Left renal pelvis (tissue), 4 donors: ENCODE measurements at places on chromosomes 4 and X. TPM values are rescaled to one million over a fixed set of nuclear protein-coding genes. Genes with fewer than 3 reads are reported as not detected.

The MAGEB16 gene
- not detected for polyA plus RNA-seq

DNA sequence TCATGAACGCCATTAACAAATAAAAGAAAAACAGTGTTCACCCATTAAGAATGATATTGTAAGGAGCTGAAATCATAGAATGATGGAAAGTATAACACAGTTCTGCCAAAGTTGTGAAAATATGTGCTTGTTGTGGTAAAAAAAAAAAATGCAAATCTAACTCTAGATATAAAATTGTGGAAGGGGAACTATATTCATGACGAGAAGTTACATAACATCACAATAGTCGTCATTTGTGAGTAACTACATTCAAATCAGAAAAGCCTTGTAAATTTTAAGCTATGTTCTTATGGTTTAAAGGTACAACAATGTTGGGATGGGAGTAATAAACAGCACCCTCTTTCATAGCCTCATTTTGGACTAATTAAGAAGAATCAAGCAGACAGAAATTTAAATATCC, 57.6 kb upstream of the PRDM8 start:
- no peak for DNase-seq

GRCh38 chr4:48445704-48446103, 37.4 kb upstream of the SLC10A4 start:
- no peak for DNase-seq

- no peak for DNase-seq
Measured at GRCh38 chr4:131430302-131430701, 1718.8 kb upstream of the PCDH10 start.

DNA sequence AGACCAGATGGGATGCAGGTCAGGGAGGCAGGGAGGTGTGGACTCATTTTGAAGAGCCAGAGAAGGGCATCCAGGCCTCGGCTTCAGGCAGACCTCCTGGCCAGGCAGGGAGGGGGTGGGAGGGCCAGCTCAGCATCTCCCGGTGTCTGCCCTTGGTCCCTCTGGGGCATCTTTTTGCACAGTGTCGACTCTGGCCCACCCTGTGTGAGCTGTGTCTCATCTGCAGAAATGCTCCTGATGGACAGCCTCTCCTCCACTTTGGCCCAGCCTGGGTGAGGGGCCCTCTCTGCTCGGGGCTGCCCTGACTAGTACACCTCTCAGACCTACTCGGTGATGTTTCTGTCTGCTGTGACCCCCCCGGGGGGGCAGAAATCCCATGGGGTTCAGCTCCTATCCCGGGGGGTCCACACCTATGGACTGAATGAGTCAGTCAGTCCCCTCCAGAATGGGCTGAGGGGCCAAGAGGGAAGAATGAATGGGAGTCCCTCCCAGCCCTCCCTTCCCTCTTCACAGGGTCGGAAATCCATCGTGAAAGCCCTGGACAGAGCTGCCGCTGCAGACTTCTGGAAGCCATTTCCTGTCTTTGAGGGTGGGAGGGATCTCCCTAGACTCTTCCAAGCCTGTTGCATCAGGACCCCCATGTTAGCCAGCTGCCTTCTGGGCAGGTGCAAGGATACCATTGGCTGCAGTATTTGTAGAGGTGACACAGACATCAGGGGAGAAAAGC, 196.7 kb upstream of the PSAPL1 start:
- no peak for DNase-seq

The BLOC1S4 gene
- polyA plus RNA-seq = 13.1 TPM

DNA sequence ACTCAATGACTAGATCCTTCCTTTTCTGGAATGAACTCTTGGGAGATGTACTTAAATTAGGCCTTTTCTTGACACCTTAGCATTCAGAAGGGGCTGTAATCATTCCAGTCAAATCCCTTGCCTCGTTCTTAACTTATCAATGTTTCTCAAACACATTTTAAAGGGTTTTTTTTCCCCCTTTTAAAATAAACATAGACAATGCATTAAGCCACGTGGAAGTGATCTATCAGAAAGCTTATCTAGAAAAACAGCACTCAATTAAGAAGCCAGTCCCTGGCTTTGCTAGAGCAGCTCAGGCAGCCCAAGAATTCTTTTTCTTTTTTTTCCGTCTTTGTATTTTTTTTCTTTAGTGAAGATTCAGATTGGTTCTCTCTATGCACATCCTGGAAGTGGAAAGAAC, 118.2 kb downstream of the PCDH7 start:
- no peak for DNase-seq

The NDUFC1 gene
- 87.0 TPM for polyA plus RNA-seq

The AMBN gene
- polyA plus RNA-seq = 1.5 TPM

DNA sequence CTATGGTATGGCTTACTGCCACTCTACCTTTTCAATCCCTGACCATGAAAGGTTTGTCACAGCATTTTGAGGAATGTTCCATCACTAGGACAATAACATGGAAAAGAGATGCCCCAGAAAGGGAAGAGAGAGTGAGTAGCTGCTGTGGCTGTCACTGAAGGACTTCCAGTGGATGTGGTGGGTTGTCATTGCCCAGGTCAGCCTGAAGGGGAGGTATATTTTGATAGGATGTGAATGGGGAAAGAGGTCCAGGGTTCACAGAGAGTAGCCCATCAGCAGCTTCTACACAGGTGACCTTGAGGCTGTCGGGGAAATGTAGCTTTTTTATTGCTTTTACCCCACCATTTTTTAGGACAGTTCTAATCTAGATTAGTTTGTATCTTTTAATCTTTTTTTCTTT, 30.8 kb downstream of the MTM1 start:
- no peak for DNase-seq

DNA sequence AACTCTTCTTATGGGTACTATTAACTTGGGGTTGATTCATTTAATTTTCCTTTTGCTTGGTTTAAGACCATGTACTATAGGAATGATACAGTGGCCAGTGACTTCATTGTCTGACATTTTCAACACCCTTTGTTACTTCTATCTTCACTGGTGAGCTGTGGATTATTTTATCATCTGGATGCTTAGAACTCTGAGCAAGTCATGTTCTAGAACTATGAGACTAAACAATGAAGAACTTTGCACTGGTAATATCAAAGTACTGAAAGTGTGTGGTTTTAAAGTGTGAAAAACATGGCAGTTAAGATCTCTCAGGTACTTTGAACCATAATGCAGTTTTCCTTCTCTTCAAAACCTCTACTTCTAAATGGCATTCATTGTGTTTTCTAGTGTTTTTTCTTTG, 47.8 kb downstream of the MAP7D3 start:
- no peak for DNase-seq

DNA sequence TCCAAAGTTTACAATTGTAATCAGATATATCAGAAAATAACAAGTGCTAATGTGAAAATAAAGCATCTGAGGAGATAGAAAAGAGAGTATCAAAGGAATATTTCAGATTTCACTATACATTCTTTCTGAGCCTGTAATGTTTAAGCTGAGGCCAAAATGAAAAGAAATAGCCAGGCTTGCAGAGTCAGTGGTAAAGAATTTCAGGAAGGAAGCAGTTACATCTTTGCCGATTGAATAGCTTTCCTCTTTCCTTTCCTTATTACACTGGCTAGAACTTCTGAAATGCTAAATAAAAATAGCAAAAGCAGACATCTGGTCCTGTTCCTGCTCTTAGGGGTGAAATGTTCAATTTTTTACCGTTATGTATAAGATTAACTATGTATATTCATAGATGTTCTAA, 1441.6 kb upstream of the PCDH7 start:
- DNase-seq = no peak

The CYTL1 gene
- polyA plus RNA-seq = 6.6 TPM

GRCh38 chrX:8728932-8729535, 2.9 kb downstream of the ANOS1 start:
- no peak for DNase-seq

The UGT2B15 gene
- 0.08 TPM for polyA plus RNA-seq

The TRO gene
- 107 TPM for polyA plus RNA-seq

- no peak for DNase-seq
Measured at GRCh38 chrX:114709406-114709805, 125.5 kb downstream of the HTR2C start.

The SUPT20HL2 gene
- polyA plus RNA-seq = not detected

The TXK gene
- polyA plus RNA-seq = 3.9 TPM

The ZRSR2 gene
- polyA plus RNA-seq = 15.5 TPM

GRCh38 chr4:74490736-74491135, 45.8 kb downstream of the AREG start:
- DNase-seq = no peak

DNA sequence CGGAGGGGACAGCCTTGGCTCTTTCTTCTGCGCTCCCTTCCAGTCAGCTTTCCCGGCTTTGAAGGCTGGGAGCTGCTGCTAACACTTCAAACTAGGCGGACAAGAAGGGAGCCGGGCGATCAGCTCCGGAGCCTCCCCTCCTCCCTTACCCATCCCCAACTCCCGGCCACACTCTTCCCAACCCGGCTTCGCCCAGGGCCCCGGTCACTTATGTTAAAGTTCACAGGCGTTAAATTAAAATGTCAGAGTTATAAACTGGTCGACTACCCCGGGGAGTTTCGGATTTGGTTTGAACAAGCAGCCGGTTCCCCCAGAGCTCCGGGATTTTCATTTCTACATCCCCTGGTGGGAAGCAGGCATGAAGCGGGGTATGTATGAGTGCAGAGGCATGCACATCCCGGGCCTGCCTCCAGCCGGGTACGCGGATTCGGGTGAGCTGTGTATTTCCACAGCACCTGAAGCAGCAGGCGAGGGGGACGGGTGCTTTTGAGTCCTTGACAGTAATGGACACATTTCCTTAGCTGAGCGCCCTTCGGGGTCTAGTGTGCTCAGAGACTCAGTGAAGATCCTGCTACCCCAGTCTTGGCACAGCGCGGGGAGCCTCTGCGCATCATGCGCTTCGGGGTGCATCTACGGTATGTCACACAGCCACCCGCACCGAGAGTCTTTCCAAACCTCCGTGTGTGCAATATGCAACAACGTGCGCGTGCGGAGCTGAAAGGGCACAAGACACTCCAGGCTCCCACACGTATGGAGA, 880 bp downstream of the UNC5C start:
- DNase-seq = no peak

The SLITRK2 gene
- 5.2 TPM for polyA plus RNA-seq

DNA sequence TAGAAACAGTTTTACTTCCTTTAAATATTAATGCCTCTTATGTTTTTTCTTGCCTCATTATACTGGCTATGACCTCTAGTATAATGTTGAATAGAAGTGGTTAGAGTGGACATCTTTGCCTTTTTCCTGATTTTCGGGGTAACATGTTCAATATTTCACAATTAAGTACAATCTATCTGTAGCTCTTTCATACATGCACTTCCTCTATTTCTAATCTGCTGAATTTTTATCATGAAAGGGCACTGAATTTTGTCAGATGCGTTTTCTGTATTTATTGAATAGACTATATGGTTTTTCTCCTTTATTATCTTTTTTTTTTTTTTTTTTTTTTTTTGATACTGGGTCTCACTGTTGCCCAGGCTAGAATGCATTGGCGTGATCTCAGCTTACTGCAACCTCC, 29.0 kb downstream of the MECP2 start:
- no peak for DNase-seq

- DNase-seq = no peak
Measured at GRCh38 chr4:72555377-72555831, 13.6 kb downstream of the ADAMTS3 start.

The POF1B gene
- polyA plus RNA-seq = 1.7 TPM

The SLC6A14 gene
- polyA plus RNA-seq = 0.14 TPM

- DNase-seq = no peak
Measured at GRCh38 chrX:69285401-69285877, 120.2 kb upstream of the PJA1 start.

DNA sequence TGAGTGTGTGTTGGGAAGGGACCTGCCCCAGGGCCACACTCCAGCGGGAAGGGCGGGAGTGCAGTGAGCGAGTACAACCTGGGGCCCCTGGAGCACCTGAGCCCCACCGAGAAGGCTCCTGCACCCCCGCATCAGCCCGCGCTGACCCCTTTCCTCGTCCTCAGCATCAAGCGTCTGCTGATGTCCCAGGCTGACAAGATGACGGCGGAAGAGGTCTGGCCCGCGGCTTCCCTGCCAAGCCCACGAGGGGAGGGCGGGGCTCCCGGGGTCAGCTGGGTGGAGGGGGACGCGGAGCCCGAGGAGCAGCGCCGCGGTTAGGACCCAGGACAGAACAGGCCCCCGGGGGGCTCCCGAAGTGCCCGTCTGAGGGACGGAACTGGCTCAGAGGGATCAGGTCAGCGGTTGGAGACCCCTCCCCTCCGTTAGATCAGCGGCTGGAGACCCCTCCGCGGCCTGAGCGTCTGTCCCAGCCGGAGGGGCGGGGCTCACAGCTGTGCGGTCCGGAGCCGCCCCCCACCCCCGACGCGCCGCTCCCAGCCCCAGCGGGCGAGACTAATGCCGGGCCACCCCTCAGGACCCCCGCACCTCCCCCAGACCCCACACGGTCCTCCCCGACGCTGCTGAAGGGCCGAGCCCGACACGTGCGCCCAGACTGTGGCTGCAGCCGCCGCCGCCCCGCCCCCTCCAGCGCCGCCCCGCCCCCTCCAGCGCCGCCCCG, 6.7 kb downstream of the MYL5 start:
- no peak for DNase-seq

- DNase-seq = no peak
Measured at GRCh38 chr4:161919442-161920220, 244.2 kb downstream of the FSTL5 start.
